Stimulated activated CD4-positive, alpha-beta T cell treated with anti-CD3 and anti-CD28 coated beads, Interleukin-2, amount 100 ng/mL, for 48 hours (primary cell): ENCODE measurements at places on chromosomes 1 and 21.

GRCh38 chr1:42052072-42052699 is 101.0 kb upstream of the GUCA2B start:
- DNase-seq: no peak

DNA sequence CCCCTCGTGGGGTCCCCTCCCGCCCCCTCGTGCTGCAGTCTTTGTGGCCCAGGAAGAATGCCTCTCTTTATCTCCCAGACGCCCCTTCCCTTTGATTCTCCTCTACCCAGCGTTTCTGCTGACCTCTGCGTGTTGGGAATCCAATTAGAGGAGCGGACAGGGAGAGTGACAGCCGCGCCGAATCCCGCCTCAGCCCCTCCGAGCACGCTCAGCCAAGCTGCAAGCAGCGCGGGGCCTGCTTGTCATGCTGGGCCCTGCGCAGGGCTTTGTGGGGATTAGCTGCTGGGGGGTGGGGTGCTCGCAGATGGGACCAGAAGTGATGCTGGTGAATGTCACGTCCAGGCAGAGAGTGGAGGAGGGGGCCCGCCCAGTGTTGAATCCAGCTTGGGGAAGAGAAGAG is 91.1 kb downstream of the EPHB2 start:
- no peak for DNase-seq

GRCh38 chr21:32768530-32768929 is 3.0 kb downstream of the PAXBP1 start:
- no peak for DNase-seq

GRCh38 chr1:26913754-26914619 is at the start of gene NR0B2:
NR0B2 (minus strand) TSS chr1:26913975; CDS start chr1:26913940, 35 bp downstream.
- DNase-seq: no peak

GRCh38 chr21:43812957-43813655 is 23.7 kb downstream of the RRP1 start:
- no peak for DNase-seq

DNA sequence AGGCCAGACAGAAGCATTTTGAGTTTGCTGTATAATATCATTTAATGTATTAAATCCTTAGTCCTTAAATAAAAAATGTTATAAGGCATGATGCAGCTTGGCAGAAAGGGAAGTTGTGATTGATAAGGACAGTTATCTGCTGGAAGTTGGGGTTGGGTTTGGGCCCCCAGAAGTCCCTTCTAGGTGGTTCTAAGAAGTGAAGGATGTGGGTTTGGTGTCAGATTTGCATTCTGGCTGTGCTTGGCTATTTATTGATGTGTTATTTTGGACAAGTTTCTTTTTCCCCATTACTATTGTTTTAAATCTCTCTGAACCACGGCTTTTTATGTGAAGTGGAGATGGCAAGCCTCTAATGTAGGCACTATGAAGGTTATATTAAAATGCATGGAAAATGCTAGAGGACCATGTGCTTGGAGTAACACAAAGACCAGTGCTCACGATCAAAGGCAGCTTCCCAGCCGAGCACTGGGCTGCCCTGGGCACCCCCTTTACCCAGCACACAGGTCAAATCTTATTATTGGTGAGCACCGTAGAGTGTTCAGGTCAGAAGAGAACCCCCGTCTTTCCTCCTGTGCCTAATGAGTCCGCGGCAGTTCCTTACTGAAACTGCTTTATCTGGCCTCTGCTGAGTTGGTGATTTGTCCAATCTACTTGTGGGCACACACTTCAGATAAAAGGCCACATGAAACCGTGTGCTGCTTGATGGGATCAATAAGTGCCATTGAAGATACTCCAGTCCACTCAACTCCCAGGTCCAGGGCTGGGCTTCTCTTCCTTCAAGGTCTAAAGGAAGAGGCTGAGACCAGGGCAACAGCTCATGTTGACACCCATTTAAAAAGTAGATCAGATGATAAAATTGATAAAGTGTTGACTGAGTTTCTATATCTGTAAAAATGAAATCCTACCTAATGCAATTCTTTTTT is 212.0 kb downstream of the PRDM2 start:
- DNase-seq: no peak

DNA sequence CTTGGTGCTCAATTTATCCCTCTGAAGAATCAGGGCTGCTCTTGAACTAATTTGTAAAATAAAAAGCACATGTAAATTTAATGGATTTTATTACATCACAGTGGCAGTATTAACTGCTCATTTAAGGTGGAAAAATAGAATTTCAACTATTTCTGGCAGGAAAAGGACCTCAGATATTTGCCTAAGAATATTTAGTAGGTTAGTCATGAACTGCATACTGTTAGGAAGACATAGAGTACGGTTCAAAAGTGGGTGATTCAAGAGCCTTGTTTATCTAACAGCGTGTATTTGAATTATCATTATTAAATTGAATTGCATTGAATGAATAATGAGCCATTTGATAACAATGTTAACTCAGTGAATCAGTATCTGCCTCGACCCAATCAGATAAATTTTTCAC is 248.8 kb upstream of the PBX1 start:
- no peak for DNase-seq

- DNase-seq: no peak
Observed at GRCh38 chr1:228554107-228554506, 66.9 kb downstream of the RNF187 start.

- peak; percentile 56 for DNase-seq
Observed at GRCh38 chr21:45128613-45129188, 54.3 kb downstream of the ADARB1 start.

- DNase-seq: no peak
Observed at GRCh38 chr1:119636491-119637089, 11.5 kb downstream of the ZNF697 start.

DNA sequence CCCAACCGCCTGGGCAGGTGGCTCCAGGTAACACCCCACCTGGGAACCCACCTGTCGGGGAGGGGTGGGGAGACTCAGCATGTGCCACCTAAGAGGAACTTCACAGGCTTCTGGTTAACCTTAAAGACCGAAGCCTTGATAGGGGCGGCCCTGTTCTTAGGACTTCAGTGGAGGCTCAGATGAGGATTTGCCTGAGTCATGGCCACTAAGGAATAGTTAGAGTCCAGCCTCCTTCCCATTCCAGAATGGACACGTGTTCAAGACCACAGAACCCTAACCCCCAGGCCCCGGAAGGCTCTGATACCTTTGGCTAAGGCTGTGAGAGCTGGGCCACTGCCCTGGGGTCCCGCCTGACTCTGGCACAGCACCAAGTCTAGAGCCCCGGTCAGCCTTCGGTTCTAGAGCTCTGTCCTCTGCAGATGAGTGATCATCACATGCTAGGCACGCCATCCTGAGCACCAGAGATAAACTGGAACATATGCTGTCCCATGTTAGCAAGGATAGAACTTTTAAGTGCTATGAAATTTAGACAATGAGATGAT is 20.3 kb downstream of the PADI6 start:
- no peak for DNase-seq

DNA sequence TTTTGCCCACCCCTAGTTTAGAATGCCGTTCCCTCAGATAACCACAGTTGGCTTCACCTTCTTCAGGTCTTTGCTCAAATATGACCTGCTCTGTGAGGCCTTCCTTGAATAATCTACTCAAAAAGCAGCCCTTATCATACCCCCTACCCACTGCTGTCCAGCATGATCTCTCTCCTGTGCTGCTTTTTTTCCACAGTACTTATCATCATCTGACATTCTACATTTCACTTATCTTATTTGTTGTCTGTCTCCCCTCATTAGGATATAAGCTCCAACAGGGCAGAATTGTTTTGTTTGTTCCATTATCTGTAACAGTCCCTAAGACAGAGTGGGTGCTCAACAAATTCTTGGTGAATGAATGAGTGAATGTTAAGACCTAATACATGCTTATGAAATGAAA is 18.1 kb downstream of the USP24 start:
- DNase-seq: no peak

GRCh38 chr1:93615582-93616150 is 66.0 kb downstream of the BCAR3 start:
- DNase-seq: peak; percentile 41

GRCh38 chr1:155254714-155255242 is 505 bp downstream of the ENTREP3 start:
- no peak for DNase-seq

- DNase-seq: no peak
Observed at GRCh38 chr1:38336961-38337360, 290.4 kb upstream of the POU3F1 start.

DNA sequence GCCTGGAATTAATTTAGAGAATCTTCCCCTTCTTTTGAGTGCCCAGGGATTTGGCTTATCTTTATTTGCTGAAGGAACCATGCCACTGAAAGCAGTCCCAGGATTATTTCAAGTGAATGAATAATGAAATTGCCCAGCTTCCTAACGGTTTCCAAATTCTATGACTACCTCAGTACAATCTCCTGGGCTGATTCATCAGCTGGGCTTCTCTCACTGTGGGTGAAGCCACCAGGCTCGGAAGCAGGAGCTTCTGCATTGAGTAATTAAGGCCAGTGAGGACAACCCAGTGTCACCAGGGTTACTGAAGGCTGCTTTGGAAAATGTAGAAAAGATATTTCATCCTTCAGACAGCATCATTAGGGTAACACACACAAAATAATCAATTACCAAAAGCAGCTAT is 169.8 kb downstream of the DAB1 start:
- DNase-seq: no peak

- DNase-seq: no peak
Observed at GRCh38 chr1:64892576-64893573, 73.5 kb downstream of the JAK1 start.

GRCh38 chr1:39268112-39268581 is 63.7 kb downstream of the MACF1 start:
- no peak for DNase-seq

DNA sequence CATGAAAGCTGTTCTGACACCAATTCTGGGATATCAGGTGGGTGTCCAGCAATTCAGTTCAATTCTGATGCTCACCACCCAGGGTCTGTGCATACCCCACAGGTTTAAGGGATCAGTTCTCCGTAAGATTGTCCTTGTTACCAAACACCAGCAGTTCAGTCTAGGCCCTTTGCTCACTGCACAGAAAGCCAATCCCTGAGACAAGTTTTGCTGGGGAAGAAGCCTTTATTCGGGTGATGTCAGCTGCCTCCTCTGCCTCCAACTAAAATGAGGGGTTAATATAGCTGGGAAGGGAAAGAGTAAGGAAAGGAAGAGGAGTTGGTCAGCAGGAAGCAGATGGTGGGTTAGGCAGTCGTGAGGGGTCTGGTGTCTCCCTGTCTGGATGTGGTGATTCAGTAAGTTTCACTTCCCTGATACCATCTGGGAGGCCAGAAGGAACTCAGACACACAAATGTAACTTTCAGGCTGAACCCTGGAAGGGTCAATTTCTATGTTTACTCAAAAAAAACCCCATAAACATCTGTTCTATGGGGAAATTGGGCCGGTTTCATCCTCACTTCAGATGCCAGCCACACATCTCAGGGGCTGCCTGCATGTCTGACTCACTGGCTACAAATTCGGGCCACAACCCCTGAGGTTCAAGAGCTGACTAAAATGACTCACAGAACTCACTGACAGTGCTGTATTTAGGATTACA is 83.3 kb upstream of the PGBD5 start:
- no peak for DNase-seq

DNA sequence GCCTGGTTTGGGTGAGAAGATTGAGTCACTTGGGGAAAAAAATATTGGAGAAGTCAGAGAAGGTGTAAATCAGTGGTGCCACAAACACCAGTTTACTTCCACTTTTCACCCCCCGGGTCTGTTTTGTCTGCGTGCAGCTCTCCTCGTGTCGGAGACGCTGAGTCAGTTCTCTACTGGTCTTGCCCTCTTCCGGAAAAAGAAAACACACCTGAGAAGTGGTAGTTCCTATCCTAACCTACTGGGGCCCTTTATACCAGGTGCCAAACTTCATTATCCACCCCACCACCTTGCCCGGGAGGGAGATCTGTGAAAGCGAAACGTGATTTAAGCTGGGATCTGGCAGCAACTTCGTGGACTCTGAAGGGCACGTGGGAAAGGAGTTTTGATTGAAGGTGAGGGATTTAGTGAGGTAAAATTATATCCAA is 855 bp upstream of the IVNS1ABP start:
- DNase-seq: peak; percentile 56

GRCh38 chr1:9121496-9122409 is 7.1 kb downstream of the GPR157 start:
- peak; percentile 20 for DNase-seq

DNA sequence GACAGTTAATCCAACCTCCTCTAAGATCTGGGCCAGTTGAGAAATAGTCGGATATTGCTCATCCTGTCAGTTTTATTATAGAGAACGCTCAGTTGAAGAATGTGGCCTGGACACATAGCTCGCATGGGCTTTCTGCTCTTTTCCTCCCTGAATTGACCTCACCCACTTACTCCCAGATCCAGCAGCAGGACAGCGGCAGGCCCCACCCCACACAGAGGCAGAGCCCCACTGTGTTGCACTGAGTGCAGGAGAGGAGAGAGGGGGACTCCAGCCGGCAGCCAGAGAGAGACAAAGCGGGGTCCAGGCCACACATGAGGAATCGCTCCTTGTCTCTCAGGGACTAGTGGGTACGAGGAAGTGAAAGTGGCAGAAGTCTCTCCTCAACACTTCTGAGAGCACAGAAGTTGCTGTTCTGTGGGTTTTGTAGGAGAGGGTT is 78.6 kb downstream of the LAMC1 start:
- DNase-seq: no peak

GRCh38 chr21:34203851-34204420 is 130.6 kb downstream of the MRPS6 start:
- no peak for DNase-seq

DNA sequence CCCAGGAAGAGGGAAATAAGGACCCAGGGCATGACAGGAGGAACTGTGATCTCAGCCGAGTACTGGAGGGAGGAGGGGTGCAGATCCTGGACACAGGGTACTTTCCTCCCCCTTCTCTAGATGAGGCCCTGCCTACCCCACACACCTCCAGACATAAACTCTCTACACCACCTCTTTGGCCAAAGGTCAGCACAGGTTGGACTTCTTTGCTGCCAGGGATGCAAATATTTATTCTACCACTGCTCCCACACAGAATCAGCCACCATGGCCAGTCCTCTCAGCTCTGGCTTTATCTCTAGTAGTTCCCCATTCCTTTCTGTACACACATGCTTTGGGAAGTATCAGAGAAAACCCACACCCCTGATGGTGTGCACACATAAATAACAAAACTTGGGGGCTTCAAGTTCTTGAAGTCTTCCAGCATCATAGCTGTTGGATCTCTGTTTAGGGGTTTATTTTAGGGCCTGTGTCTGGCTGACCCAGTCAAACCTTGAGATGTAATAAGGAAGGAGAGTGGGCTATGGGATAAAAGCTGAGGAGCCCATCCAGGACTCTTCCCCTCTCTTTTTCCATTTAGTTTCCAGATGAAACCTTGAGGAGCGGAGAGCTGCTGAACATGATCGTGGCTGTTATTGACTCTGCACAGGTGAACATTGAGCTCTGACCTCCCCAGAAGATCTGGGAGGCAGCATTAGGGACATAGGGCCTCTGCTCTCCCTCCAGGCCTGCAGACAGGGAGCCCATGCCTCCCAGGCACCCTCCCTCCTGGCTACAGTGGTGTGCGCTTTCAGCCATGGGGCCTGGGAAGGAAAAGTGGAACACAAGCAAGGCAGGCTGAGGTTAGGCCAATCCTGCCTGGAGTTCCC is 6.7 kb upstream of the SLC27A3 start:
- DNase-seq: no peak

GRCh38 chr1:208520438-208521099 is 276.4 kb upstream of the PLXNA2 start:
- DNase-seq: no peak
